Cardiac muscle cell (in vitro differentiated cells and primary cell): ENCODE measurements at places on chromosomes 4 and X.

DNA sequence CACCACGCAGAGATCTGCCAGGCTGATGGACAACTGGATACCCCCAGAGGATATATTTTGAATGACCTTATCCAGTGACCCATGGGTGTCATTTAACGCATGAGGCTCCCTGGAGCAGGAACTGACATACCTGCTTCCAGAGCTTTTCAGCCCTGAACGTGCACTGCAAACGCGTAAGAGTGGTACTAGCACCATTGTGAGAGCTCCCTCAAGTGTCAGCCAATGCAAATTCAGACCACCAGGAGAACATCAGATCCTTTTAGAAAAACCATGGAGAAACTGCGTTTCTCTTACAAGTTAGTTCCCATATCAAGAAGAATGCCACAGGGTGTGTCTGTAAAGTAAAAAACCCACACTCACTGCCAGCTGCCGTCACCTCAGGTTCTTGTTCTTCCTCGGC lies 7.3 kb downstream of the TREX2 start:
- H3K4me1 ChIP-seq, result no peaks in the 10 kb centered on the region
- H3K27ac ChIP-seq, result no peak overlapping the region
- H3K36me3 ChIP-seq, result no peaks in the 10 kb centered on the region
- peak; percentile 43 for DNase-seq
- H3K4me3 ChIP-seq, result no peak overlapping the region

GRCh38 chr4:165994701-165995100 lies 121.7 kb downstream of the TLL1 start:
- H3K27ac ChIP-seq, result no peak overlapping the region
- H3K27me3 ChIP-seq, result no peaks in the 10 kb centered on the region
- H3K36me3 ChIP-seq, result no peaks in the 10 kb centered on the region
- DNase-seq, result peak; percentile 13

GRCh38 chr4:159016593-159017024 lies 86.3 kb upstream of the RAPGEF2 start:
- no peak overlapping the region for H3K27ac ChIP-seq
- no peaks in the 10 kb centered on the region for H3K36me3 ChIP-seq
- H3K4me3 ChIP-seq, result no peak overlapping the region
- H3K27me3 ChIP-seq, result no peaks in the 10 kb centered on the region
- DNase-seq, result peak; percentile 55
- H3K4me1 ChIP-seq, result peaks cover 4% of the 10 kb centered on the region

DNA sequence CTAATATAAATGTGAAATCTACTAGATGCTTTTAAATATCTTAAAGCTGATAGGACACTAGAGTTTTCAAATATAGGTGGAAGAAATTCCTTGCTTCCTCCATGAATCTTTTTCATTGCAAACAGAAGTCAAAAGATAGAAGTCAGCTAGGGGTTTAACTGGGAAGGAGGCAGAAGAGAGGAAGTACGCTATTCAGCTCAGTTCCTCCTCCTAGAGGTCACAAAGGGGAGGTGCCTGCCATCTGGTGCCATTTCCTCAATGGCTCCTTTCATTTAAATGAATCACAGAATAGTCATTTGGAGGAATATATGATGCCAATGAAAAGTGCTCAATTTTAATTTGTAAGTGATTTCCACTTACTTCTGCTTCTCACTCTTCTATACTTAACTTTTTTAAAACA lies 8.5 kb downstream of the COL25A1 start:
- H3K4me3 ChIP-seq, result no peak overlapping the region
- H3K4me1 ChIP-seq, result peaks cover 18% of the 10 kb centered on the region
- no peaks in the 10 kb centered on the region for H3K27me3 ChIP-seq
- DNase-seq, result peak; percentile 25
- H3K36me3 ChIP-seq, result no peaks in the 10 kb centered on the region

DNA sequence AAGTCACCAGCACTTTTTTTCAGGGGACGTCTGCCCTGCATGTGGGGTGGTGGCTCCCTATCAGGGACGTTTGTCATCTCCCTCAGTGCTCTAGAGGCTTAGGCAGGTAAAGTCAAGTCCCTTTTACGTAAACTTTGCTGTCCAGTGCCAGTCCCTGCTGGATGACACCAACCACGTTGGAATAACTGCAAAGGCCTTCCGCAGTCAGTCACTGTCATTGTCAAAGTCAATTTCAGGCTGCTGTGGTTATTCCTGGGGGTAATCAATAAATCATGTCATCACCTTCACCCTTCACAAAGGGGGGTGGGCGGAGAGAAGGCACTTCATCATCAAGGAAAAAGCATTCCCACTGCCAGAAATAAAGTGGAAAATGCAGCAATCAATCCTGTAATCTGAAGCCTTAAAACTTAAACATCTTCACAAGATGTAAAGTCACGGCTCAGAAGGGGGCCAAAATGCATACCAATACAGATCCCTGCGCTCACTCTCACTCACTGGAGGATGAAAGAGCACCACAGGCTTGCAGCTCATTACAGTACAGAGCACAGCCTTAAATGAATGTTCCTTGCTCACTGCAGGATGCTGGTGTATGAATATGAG lies 56.2 kb downstream of the CLDN22 start:
- no peaks in the 10 kb centered on the region for H3K27me3 ChIP-seq
- H3K36me3 ChIP-seq, result peaks cover 20% of the 10 kb centered on the region
- DNase-seq, result no peak
- H3K4me1 ChIP-seq, result peaks cover 3% of the 10 kb centered on the region

DNA sequence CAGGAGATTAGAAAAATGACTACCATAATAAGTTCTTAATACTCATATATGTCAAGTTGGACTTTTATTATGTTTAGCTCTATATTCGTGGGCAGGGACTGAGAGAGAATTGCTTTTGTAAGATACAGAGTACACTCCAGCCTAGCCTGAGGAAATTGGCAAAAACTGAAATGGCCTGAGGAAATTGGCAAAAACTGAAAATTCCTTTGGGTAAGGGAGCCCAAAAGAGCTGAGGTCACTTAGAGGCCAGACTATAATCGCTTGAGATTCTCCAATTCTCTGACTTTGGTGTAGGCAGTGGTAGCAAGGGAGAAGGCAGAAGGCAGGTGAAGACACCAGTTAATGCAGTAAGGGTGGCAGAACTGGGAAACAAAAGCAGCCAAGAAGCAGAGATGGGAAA lies 124.5 kb upstream of the HCCS start:
- no peaks in the 10 kb centered on the region for H3K27me3 ChIP-seq
- no peaks in the 10 kb centered on the region for H3K4me1 ChIP-seq
- DNase-seq, result no peak

DNA sequence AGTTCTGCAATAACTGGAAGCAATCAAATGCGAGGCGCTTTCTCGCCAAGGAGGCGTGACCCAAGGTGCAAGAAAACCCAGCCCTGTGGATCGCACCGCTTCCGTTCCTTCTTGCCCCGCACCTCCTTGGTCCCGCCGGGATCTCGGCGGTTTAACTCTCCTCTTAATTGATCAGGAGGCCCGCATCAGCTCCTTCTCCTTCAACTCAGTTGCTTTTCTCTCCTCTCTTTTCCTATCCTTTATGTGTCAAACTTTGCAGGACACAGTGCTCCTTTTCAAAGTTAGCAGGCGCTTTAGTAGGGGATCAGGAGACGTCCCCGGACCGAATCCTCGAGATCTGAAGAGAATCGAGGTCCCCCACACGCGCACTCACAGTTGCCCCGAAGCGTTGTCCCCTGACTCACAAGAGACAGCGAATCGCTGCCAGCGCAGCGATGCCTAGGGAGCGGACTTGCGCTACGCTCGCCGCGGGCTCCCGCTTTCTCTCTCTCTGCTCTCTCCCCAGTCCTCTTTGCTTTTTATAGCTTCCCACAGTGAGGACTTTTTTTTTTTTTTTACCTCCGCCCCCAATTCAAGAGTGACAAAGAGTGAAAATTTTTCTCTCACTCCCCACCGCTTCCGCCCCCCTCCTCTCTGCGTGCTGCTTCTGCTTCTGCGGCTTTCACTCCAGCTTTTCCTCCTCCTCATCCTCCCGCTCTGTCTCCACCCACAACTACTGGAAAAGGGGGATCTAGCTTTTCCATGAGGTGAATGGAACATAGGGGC lies at the start of gene DKK2:
Gene DKK2, minus strand, starts transcription at position 495 of the 765 bp plus-strand sequence. CDS start 722 bp downstream, outside the sequence.
- peak; percentile 33 for DNase-seq
- H3K4me3 ChIP-seq, result peak within 1 kb of the TSS; percentile 30
- peaks cover 16% of the 10 kb centered on the region for H3K4me1 ChIP-seq

DNA sequence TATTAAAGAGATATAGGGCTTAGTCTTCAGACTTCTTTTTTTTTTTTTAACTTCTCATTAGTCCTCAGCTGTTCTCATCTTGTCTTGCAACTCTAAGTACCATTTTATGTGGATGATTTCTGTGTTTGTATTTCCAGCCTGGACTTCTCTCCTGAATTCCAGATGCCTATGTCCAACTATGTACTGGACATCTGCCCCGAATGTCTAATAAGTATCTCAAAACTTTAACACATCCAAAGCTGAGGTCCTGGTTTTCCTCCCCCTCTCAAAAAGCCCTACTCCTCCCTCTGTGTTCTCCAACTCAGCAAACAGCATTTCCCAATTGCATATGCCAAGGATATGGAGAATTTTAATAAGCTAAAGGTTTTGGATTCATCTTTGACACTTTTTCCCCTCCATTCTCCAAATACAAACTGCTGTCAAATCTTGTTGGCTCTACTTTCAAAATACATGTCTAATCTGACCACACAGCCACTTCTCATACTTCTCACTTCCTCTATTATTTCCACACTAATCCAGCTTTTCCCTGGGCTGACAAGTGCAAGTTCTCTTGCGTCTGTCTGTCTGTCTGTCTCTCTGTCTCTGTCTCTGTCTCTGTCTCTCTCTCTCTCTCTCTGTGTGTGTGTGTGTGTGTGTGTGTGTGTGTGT lies 79.8 kb downstream of the CLCN5 start:
- DNase-seq, result peak; percentile 50
- no peak overlapping the region for H3K27ac ChIP-seq
- H3K4me3 ChIP-seq, result no peak overlapping the region
- no peaks in the 10 kb centered on the region for H3K27me3 ChIP-seq

DNA sequence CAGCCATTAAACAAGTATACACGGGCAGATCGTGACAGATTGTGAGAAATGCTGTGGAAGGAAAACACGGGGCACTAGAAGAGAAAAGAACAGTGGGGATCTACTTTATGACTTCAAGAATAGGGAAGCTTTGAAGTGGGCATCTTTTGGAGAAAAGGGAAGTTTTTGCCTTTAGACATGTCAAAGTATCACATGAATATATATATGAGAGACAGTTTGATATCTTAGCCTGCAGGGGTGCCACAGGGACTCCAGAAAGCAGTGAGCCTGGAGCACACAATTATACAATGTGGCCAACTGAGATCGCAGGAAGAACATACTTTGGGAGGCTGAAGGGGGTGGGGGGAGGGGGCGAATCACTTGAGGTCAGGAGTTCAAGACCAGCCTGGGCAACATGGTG lies 35.7 kb downstream of the RELL1 start:
- no peaks in the 10 kb centered on the region for H3K4me1 ChIP-seq
- H3K4me3 ChIP-seq, result no peak overlapping the region
- H3K27me3 ChIP-seq, result no peaks in the 10 kb centered on the region
- no peak for DNase-seq
- H3K36me3 ChIP-seq, result no peaks in the 10 kb centered on the region

DNA sequence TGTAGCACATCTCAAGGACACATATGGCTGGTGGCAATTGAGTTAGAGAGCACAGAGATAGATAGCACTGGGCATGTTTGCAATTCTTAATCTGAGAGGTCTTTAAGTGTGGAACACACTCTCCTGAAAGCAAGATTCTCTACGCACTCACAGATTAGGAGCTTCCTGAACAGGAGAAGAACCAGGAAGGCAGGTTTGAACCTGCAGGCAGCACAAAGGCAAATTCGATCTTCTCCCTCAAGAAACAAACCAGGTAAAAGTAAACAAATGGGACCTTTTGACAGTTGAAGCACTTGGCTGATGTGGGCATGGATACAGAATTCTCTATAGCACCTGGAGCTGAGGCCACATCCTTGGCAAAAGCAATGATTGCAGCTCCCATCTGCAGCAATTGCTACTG lies 24.3 kb downstream of the HS3ST1 start:
- no peaks in the 10 kb centered on the region for H3K4me1 ChIP-seq
- no peaks in the 10 kb centered on the region for H3K36me3 ChIP-seq
- no peak overlapping the region for H3K4me3 ChIP-seq
- H3K27ac ChIP-seq, result no peak overlapping the region
- H3K27me3 ChIP-seq, result no peaks in the 10 kb centered on the region

GRCh38 chrX:39450234-39450977 lies 647.4 kb downstream of the BCOR start:
- no peaks in the 10 kb centered on the region for H3K27me3 ChIP-seq
- H3K27ac ChIP-seq, result peak overlapping the region; percentile 69
- H3K4me3 ChIP-seq, result no peak overlapping the region
- H3K4me1 ChIP-seq, result peaks cover 14% of the 10 kb centered on the region
- no peak for DNase-seq
- no peaks in the 10 kb centered on the region for H3K36me3 ChIP-seq

- no peak for DNase-seq
- H3K27ac ChIP-seq, result no peak overlapping the region
- H3K4me1 ChIP-seq, result peaks cover 8% of the 10 kb centered on the region
- peaks cover 38% of the 10 kb centered on the region for H3K27me3 ChIP-seq
- H3K4me3 ChIP-seq, result no peak overlapping the region
Measured at GRCh38 chrX:40003428-40004245, 94.1 kb downstream of the BCOR start.

GRCh38 chrX:63918611-63919010 lies 133.6 kb upstream of the ARHGEF9 start:
- peak; percentile 28 for DNase-seq
- no peak overlapping the region for H3K27ac ChIP-seq
- no peak overlapping the region for H3K4me3 ChIP-seq
- no peaks in the 10 kb centered on the region for H3K36me3 ChIP-seq
- no peaks in the 10 kb centered on the region for H3K4me1 ChIP-seq
- no peaks in the 10 kb centered on the region for H3K27me3 ChIP-seq

GRCh38 chrX:3713225-3713936 lies at the start of gene PRKX:
PRKX (minus strand) TSS chrX:3713649; CDS start chrX:3713253, 396 bp downstream.
- H3K27ac ChIP-seq, result no peak within 1 kb of the TSS
- DNase-seq, result peak; percentile 56
- peak within 1 kb of the TSS; percentile 76 for H3K4me3 ChIP-seq

- DNase-seq, result no peak
- H3K4me3 ChIP-seq, result no peak overlapping the region
Measured at GRCh38 chr4:145351922-145352321, 129.7 kb upstream of the SMAD1 start.

GRCh38 chr4:36325499-36325898 lies 44.1 kb downstream of the DTHD1 start:
- H3K4me1 ChIP-seq, result no peaks in the 10 kb centered on the region
- DNase-seq, result no peak
- no peaks in the 10 kb centered on the region for H3K36me3 ChIP-seq
- H3K27ac ChIP-seq, result no peak overlapping the region

DNA sequence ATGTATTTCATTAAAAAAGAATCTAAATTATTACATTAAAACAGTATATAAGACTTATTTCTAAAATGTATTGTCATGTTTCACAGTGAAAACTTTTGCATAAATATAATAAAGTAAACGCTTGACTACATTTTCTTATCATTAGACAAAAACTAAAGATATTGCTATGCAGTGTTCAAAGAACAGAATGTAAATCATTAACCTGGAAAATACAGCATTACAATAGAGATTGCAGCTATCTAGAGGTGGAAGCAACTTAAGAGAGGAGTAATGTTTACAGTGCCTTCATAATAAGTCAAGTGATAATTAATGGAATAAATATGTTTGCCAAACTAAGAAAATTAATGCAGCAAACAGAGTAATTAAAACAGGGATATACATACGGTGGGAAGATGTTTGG lies 940.9 kb downstream of the FSTL5 start:
- no peaks in the 10 kb centered on the region for H3K36me3 ChIP-seq
- no peaks in the 10 kb centered on the region for H3K4me1 ChIP-seq
- DNase-seq, result no peak
- H3K27ac ChIP-seq, result no peak overlapping the region
- H3K4me3 ChIP-seq, result no peak overlapping the region

GRCh38 chrX:3728454-3728853 lies 15.0 kb upstream of the PRKX start:
- H3K36me3 ChIP-seq, result no peaks in the 10 kb centered on the region
- H3K4me1 ChIP-seq, result no peaks in the 10 kb centered on the region
- no peaks in the 10 kb centered on the region for H3K27me3 ChIP-seq
- H3K27ac ChIP-seq, result no peak overlapping the region
- H3K4me3 ChIP-seq, result no peak overlapping the region
- DNase-seq, result no peak
